Activated CD4-positive, alpha-beta memory T cell treated with anti-CD3 and anti-CD28 coated beads for 36 hours (primary cell): ENCODE measurements at places on chromosomes 13 and 19. TPM values are rescaled to one million over a fixed set of nuclear protein-coding genes. Genes with fewer than 3 reads are reported as not detected.
A peak's percentile ranks its signal among the peaks of the same experiment; 100 is the strongest.

MBD3L2 gene
- not detected for total RNA-seq

GRCh38 chr13:80374444-80374843 lies 33.5 kb upstream of the SPRY2 start:
- H3K36me3 ChIP-seq = no peaks in the 10 kb centered on the region
- no peaks in the 10 kb centered on the region for H3K27me3 ChIP-seq
- no peak overlapping the region for H3K4me3 ChIP-seq
- H3K27ac ChIP-seq = no peak overlapping the region
- DNase-seq = no peak
- no peaks in the 10 kb centered on the region for H3K4me1 ChIP-seq

- no peaks in the 10 kb centered on the region for H3K36me3 ChIP-seq
- DNase-seq = no peak
- H3K27me3 ChIP-seq = no peaks in the 10 kb centered on the region
- no peaks in the 10 kb centered on the region for H3K4me1 ChIP-seq
These were observed 77.5 kb downstream of the C13orf42 start for GRCh38 chr13:51033421-51034185.

DNA sequence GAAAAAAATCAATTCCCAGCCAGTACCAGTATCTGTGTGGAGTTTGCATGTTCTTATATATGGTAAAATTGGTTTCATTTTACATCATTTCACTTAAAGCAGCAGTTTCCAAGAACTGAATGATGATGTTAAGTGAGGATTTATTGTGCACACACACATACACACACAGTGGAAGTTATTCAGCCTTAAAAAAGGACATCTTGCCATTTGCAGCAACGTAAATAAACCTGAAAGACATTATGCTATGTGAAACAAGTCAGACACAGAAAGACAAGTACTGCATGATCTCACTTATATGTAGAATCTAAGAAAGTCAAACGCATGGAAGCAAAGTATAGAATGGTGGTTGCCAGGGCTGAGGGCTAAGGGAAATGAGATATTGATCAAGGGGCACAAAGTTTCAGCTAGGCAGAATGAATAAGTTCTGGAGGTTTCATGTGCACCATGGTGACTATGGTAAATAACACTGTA lies 5.3 kb downstream of the SIGLECL1 start:
- DNase-seq = peak; percentile 24
- H3K27me3 ChIP-seq = peaks cover 16% of the 10 kb centered on the region
- peak overlapping the region; percentile 20 for H3K27ac ChIP-seq
- peaks cover 26% of the 10 kb centered on the region for H3K4me1 ChIP-seq
- no peaks in the 10 kb centered on the region for H3K36me3 ChIP-seq

CYP2F1 gene
- total RNA-seq = not detected

GRCh38 chr13:97257228-97257755 lies 35.2 kb downstream of the MBNL2 start:
- DNase-seq = no peak
- peaks cover 75% of the 10 kb centered on the region for H3K4me1 ChIP-seq
- no peaks in the 10 kb centered on the region for H3K27me3 ChIP-seq
- no peak overlapping the region for H3K4me3 ChIP-seq
- H3K36me3 ChIP-seq = no peaks in the 10 kb centered on the region

DNA sequence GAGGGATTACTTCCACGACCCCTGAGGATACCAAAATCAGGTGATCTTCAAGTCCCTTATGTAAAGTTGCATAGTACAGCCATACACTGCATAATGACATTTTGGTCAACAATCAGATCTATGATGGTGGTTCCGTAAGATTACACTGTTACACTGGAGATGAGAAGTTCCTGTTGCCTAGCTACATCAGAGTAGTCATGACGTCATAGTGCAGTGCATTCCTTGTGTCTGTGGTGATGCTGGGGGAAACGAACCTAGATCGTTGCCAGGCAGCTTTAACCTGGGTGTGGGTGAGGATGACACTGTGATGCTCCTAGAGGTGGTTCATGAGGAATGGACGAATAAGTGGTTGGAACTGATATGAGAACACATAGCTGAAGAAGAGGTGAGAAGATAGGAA lies 9.1 kb downstream of the ZNF610 start:
- peaks cover 2% of the 10 kb centered on the region for H3K4me1 ChIP-seq
- no peak for DNase-seq
- no peak overlapping the region for H3K4me3 ChIP-seq
- H3K36me3 ChIP-seq = peaks cover 17% of the 10 kb centered on the region
- H3K27me3 ChIP-seq = no peaks in the 10 kb centered on the region

- no peak overlapping the region for H3K27ac ChIP-seq
- H3K36me3 ChIP-seq = no peaks in the 10 kb centered on the region
- H3K4me3 ChIP-seq = no peak overlapping the region
- H3K27me3 ChIP-seq = peaks cover 20% of the 10 kb centered on the region
- no peak for DNase-seq
- H3K4me1 ChIP-seq = no peaks in the 10 kb centered on the region
These were observed 7.6 kb downstream of the ERICH6B start for GRCh38 chr13:45607931-45608330.

GRCh38 chr19:17234911-17235299 lies 8.9 kb downstream of the OCEL1 start:
- DNase-seq = peak; percentile 83
- peak overlapping the region; percentile 79 for H3K27ac ChIP-seq
- H3K4me1 ChIP-seq = peaks cover 10% of the 10 kb centered on the region
- no peaks in the 10 kb centered on the region for H3K27me3 ChIP-seq
- peak overlapping the region; percentile 84 for H3K4me3 ChIP-seq

DNA sequence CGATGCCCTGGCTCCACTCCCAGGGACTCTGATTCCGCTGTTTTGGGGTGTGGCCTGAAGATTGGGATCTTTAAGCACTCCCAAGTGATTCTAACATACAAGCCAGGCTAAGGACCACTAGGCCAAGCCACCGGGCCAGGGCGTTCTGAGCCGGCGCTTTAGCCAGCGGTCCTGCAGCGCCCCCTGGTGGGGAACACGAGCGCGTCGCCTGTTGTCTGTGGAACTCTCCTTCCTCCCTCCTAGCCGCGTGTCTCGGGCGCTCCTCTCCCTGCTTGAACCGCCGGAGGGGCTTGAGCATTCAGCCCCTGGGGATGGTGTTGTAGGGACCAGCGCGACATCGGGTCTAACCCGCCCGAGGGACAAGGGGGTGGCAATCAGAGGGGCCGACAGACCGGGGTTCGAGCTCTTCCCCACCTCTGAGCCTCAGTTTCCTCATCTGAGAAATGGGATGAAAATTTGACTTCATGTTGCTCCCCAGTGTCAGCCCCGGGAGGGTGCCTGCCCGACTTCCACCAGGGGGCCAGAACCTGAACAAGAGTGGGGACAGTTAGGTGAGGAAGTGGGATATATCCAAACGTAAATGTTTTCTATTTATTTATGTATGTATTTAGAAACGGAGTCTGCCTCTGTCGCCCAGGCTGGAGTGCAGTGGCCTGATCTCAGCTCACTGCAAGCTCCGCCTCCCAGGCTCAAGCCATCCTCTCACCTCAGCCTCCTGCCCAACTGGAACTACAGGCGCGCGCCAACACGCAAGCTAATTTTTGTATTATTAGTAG lies 18.0 kb upstream of the PNMA8B start:
- peaks cover 19% of the 10 kb centered on the region for H3K27me3 ChIP-seq
- DNase-seq = peak; percentile 83
